ENCODE measurements at places on chromosomes 3 and 15.

DNA sequence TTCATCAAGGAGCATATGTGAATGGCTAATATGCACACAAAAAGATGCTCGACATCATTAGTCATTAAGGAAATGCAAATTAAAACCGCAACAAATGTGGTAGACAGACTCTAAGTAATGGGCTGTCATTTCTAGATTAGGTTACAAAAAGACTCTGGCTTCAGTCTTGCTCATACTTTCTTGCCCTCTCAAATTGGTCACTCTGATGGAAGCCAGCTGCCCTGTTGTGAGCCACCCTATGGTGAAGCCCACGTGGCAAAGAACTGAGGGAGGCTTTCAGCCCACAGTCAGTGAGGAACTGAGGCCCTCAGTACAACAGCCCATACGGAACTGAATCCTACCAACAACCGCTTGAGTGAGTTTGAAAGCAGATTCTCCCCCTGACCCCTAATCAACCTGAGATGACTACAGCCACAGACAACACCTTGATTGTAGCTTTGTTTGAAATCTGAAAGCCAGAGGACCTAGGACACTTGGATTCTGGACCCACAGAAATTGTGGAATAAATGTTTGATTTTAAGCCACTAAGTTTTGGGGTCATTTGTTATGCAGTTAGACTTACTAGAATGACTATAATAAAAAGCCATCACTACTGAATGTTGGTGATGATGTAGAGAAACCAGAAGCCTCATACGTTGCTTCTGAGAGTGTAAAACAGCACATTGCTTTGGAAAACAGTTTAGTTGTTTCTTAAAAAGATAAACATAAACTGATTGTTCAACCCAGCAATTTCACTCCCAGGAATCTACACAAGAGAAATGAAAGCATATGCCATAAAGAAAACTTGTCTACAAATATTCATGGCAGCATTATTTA, 45.7 kb downstream of the EHHADH start:
- DNase-seq: no peak

DNA sequence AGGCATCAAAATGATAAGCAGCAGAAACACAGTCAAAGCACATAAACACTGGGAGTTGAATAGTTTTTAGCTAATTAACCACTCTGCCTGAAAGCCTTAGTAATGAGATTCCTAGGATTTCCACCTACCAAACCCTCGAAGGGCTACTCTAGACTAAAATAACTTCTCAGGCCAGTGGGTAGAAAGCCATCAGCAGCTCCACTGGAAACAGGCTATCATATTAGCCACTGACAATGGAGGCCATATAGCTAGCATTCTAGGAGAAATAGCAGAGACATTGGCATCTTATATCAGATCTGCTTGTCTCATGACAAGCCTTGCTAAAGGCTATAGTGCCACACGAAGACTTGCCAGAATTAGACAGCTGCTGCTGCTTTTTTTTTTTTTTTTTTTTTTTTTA, 4.5 kb upstream of the CAPN3 start:
- no peak for DNase-seq

GRCh38 chr3:88220126-88220525, 70.4 kb downstream of the C3orf38 start:
- no peak for DNase-seq

DNA sequence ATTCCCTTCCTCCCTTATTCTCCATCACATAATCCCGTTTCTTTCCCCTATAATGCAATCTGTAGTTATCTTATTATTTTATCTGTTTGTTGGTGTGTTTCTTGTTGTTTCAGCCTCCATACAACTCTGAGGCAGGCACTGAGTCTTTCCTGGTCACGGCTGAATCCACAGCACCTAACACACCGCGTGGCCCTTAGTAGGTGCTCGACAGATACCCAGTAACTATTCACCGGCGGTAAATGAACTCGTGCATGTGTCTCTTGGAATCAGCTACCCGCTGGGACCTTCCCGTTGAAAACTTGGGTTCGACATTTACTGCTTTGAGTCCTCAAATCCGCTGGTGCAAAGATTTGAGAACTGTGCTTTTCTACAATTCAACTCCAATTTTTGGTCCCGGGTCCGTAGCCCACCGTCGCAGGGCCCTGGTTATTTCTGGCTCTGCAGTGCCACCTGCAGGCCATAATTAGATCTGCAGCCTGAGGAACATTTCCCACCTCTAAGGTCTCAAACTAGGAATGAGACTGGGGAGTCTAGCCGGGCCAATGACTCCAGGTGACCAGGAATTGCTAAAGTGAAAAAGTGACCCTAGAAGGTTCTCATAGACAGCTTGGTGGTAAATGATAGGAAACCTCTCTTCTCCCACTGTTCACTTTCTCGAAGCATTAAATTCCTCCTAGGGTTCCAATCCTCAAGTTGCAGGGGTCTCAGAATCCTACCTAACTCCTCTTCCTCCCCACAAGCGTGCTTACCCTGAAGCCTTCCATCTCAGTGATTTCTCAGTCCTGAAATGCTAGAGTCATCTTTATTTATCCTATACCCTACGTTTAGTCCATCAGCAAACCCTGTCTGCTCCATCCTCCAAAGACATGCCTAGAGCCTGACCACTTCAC, 40.0 kb upstream of the TRH start:
- DNase-seq: peak; percentile 44
